Fibroblast of mammary gland (primary cell): ENCODE measurements at places on chromosomes 2 and 18.

GRCh38 chr18:5662586-5663090 is 118.8 kb upstream of the EPB41L3 start:
- no peak for DNase-seq

DNA sequence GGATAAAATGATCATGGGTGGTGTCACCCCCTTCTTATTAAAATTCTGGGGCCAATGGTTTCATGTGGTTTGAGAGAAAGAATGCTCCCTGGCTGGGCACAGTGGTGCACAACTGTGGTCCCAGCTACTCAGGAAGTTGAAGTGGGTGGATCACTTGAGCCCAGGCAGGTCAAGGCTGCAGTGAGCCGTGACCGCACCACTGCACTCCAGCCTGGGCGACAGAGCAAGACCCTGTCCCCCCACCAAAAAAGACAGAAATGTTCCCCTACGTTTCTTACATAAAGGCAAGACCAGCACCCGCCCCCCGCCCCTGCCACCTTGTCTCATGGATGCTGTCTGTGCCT is 53.0 kb upstream of the ID2 start:
- no peak for DNase-seq

DNA sequence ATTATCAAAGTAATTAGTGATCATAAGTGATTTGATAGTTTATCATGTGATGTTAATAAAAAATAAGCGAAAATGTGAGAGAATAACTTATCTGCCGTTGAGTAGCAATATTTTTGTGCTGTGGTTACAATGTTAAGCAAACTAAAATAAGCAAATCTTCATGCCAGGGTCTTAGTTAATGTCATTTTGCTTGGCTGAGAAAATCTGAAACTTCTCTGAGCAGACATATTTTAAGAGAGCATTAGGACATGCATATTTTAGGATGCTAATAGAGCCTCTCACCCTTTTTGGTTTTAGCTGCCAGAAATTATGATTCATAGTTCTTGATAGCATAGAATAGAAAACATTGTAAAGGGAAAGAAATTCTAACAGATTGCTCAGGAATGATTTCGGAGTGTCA is 233.5 kb upstream of the ZEB2 start:
- no peak for DNase-seq

GRCh38 chr2:47078541-47079482 is 76.3 kb downstream of the STPG4 start:
- no peak for DNase-seq

- peak; percentile 98 for DNase-seq
Observed at GRCh38 chr2:142874293-142874814, 3.1 kb upstream of the KYNU start.

DNA sequence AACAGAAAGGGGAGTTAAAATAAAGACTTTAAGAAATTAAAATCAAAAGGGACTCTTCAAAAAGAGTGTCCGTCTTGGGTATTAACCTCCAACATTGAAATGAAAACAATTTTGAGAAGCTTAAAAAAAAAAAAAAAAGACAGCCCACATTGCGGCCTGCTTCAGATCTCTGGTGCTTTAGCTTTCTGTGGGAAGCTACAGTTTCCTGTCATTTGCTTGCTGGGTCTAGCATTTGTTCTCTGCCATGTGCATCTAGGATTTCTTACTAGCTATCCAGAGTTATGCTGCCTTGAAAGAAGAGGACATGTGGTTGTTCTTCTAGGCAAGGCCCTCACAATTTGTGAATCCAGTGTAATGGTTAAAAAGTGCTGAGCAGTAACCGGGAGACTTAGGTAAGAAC is 375.3 kb downstream of the SLC4A3 start:
- DNase-seq: no peak

GRCh38 chr2:173997753-173998152 is 32.6 kb upstream of the SP3 start:
- DNase-seq: peak; percentile 41

DNA sequence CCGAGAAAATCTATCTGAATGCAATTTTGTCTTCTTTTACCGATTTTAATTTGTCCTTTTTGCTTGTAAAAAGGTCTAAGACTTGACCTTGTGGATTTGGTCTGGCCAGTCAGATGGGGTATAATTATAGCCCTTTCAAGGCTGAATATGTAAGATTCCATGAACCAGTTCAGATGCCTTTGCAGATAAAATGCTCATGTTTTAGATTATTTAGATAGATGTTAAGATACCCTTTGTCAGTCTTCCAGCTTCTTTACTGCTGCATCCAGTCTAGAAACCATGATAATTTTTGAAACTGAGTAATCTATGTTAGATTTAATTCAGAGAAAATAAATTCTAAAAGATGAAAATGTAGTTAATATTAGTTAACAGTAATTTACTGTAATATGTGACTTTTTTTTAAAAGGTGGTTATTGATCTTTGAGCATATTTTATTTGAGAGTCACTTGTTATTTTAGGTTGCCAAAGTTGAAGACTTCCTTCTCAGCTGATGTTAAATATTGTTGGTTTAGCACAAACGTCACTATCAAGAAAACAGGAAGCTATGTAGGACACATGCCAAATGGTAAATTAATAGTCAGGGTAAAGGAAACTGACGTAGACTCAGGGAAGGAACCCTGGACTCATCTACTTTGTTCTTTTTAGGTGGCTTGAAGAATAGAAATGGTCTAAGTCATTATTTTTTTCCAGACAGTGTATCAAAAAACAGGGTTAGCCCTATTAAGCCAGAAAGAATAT is 29.8 kb downstream of the BABAM2 start:
- peak; percentile 78 for DNase-seq

DNA sequence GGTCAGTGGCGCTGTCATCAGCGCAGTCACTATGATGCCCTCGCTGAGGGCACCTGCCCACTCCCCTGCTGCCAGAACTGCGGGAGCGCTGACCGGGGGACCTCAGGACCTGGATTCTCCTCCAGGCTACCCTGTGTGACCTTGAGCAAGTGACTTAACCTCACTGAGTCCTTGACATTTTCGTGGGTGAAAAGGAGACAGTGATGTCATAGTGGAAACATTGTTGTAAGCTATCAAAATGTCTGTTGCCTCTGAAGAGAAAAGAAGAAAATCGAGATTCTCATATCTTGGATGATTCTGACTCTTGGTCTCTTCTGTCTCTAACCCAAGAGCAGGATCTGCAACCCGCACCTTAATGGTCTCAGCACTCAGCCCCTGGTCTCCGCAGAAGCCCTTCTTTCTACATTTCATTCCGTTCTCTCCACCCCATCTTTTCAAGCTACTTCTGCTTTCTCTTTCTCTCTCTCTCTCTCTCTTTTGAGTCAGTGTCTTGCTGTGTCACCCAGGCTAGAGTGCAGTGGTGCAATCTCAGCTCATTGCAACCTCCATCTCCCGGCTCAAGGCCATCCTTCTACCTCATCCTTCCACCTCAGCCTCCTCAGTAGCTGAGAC is 978 bp upstream of the TUBA4A start:
- no peak for DNase-seq

GRCh38 chr2:27915874-27916273 is 25.3 kb downstream of the BABAM2 start:
- DNase-seq: peak; percentile 27

- DNase-seq: no peak
Observed at GRCh38 chr18:7775128-7775527, 208.0 kb downstream of the PTPRM start.
